ENCODE measurements at places on chromosomes 1 and 21.

DNA sequence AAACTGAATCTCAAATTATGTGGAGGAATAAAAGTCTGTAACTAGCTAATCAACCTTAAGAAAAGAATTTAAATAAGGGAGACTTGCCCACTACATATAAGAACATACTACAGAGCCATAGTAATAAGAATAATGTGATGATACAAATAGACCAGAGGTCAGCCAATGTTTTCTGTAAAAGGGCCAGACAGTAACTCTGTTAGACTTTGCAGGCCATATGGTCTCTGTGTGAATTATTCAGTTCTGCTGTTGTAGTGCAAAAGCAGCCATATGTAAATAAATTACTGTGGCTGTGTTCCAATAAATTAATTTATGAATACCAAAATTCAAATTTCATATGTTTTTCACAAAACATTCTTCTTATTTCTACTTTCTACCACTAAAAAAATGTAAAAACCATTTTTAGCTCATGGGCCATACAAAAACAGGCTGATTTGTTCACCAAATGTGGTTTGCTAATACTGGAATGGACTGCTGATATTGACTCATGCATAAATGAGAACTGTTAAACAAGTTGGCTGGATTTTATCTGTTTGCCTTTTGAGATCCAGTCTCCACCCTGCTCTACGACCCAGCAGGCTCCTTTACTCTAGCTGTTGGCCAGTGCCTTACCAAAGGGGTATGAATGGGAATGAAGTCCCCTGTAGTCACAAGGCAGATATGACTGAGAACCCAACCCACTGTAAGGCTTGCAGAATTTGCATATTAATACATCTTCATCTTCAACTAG is 98.2 kb upstream of the ZNHIT6 start:
- DNase-seq = no peak
- H3K36me3 ChIP-seq = no peaks in the 10 kb centered on the region
- H3K4me1 ChIP-seq = no peaks in the 10 kb centered on the region

- H3K36me3 ChIP-seq = no peaks in the 10 kb centered on the region
- no peak overlapping the region for H3K4me3 ChIP-seq
- no peak overlapping the region for H3K27ac ChIP-seq
- peaks cover 9% of the 10 kb centered on the region for H3K27me3 ChIP-seq
- H3K4me1 ChIP-seq = peaks cover 10% of the 10 kb centered on the region
Observed at GRCh38 chr1:228691926-228692325, 43.4 kb upstream of the RHOU start.

- H3K4me3 ChIP-seq = no peak overlapping the region
- H3K36me3 ChIP-seq = no peaks in the 10 kb centered on the region
- no peak for DNase-seq
- H3K4me1 ChIP-seq = no peaks in the 10 kb centered on the region
Observed at GRCh38 chr1:79792219-79792930, 785.8 kb upstream of the ADGRL4 start.

DNA sequence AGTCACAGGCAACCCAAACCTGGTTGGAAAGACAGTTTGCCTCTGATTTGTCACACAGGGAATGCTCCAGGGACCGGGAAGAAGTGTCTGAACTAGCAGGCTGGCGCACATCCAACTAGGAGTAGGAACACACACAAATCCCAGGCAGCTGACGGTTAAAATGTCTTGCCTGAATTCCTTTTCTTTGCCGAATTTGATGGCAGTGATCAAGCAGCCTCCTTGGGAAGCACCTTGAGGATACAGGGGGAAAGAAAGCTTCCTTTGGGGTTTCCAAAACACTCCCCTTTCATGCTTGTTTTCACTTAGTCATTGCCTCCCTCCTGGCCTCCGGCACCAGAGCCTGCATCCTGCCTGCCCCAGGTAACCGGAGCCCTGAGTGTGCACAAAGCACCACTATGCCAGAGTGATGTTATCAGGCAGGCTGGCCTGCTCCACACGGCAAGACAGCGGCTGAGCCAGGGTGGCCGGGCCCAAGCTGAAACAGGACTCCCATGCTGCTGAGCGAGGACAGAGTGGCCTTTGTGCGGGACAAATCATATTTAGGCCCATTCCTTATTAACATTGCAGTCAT is 193.8 kb downstream of the LMX1A start:
- no peaks in the 10 kb centered on the region for H3K36me3 ChIP-seq
- peaks cover 4% of the 10 kb centered on the region for H3K27me3 ChIP-seq
- H3K4me1 ChIP-seq = no peaks in the 10 kb centered on the region

DNA sequence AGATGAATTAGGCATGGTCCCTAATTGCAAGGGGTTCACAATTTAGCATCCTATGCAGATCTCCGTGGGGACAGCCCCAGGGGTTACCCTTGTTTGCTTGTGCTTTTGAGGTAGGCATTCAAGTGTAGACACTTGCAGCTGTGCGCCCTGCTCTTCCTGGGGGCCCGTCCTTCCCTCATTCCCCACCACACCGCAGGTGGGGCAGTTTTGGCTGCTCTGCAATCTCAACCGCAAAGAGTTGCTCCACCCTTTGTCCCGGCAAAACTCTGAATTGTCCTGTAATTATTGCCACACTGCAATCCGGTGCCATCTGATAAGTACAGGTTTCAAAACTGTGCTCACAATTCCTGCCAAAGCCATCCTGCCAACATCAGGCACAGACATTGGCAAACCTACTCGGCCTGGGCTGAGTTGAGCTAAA is 65.4 kb upstream of the LYST start:
- no peaks in the 10 kb centered on the region for H3K36me3 ChIP-seq
- H3K4me3 ChIP-seq = no peak overlapping the region
- no peak overlapping the region for H3K27ac ChIP-seq
- H3K4me1 ChIP-seq = peaks cover 21% of the 10 kb centered on the region
- peak; percentile 26 for DNase-seq

DNA sequence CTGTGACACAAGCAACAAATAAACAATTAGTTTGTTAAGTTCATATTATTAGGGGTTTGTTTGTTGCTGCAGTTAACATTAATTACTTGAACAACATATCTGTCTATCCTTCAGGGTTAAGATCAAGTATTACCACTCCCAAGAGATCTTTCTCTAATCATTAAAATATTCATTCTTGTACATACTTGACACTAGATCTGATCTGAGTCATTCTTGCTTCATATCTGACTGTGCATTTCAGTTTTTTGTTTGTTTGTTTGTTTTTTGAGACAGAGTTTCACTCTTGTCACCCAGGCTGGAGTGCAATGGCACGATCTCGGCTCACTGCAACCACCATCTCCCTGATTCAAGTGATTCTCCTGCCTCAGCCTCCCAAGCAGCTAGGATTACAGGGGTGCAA is 613.3 kb upstream of the PLXNA2 start:
- H3K4me1 ChIP-seq = no peaks in the 10 kb centered on the region
- no peak for DNase-seq

DNA sequence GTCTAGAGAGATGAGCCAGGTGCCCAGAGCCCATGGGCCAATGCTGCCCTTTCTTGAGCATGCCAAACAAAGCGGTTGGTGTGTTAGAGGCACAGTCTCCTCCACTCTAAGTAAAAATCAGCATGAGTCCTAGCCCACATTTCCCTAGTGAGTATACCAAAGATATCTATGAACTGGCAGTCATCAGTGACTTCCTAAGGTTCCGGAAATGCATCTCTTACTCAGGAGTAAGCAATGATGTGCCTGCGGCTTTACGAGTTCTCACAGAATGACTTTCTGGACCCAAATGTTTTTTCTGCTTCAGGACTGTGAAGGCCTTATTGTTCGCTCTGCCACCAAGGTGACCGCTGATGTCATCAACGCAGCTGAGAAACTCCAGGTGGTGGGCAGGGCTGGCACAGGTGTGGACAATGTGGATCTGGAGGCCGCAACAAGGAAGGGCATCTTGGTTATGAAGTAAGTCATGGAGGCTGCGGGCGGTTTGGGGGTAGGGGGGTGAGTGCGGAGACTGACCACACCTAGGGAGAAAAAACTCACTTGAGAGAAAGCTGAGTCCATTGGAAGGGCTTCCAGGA is 9.2 kb downstream of the PHGDH start:
- H3K4me1 ChIP-seq = peaks cover 13% of the 10 kb centered on the region
- no peaks in the 10 kb centered on the region for H3K27me3 ChIP-seq
- peaks cover 57% of the 10 kb centered on the region for H3K36me3 ChIP-seq

- H3K27ac ChIP-seq = no peak overlapping the region
- H3K36me3 ChIP-seq = no peaks in the 10 kb centered on the region
- peaks cover 6% of the 10 kb centered on the region for H3K27me3 ChIP-seq
- no peak overlapping the region for H3K4me3 ChIP-seq
- H3K4me1 ChIP-seq = no peaks in the 10 kb centered on the region
Observed at GRCh38 chr1:208413006-208413405, 168.8 kb upstream of the PLXNA2 start.

DNA sequence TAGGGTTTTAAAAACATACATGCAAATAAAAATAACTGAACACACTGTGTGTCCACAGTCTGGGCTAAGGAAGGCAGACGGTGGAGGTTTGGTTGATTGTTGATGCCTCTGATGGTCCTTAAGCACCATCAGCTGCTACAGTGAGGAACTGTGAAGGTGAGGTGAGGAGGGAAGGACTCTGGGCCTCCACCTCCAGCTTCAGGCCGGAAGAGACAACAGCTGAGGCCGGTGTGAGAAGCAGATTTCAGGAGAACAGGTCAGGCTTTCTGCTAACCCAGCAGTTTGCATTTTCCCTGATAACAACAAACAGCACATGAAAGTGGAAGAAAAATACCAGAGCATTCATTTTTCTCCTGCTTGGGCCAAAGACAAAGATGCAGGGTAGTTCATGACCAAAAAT is 189.9 kb upstream of the AJAP1 start:
- H3K27ac ChIP-seq = no peak overlapping the region
- no peak for DNase-seq
- H3K36me3 ChIP-seq = no peaks in the 10 kb centered on the region
- H3K4me1 ChIP-seq = no peaks in the 10 kb centered on the region
- peaks cover 4% of the 10 kb centered on the region for H3K27me3 ChIP-seq
- H3K4me3 ChIP-seq = no peak overlapping the region

DNA sequence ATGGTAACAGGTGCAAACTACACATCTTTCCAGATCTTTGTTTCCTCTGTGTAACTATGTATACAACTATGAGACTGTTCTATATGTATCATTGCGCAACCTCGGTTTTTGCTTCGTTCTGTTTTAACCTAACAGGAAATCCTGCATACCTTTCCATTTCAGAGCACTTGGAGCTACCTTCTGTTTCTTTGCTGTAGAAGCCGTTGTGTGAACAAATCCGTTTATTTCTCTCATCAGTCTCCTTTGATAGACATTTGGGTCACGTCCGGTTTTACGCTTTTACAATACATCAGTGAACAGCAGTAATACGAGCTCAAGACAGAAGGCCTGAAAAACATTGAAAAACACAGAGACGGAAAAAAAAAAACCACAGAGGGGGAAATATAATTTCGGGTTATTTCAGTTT is 10.5 kb downstream of the ATP5IF1 start:
- H3K27ac ChIP-seq = peak overlapping the region; percentile 97
- H3K27me3 ChIP-seq = no peaks in the 10 kb centered on the region
- H3K4me1 ChIP-seq = peaks cover 58% of the 10 kb centered on the region
- H3K4me3 ChIP-seq = peak overlapping the region; percentile 83
- H3K36me3 ChIP-seq = no peaks in the 10 kb centered on the region

DNA sequence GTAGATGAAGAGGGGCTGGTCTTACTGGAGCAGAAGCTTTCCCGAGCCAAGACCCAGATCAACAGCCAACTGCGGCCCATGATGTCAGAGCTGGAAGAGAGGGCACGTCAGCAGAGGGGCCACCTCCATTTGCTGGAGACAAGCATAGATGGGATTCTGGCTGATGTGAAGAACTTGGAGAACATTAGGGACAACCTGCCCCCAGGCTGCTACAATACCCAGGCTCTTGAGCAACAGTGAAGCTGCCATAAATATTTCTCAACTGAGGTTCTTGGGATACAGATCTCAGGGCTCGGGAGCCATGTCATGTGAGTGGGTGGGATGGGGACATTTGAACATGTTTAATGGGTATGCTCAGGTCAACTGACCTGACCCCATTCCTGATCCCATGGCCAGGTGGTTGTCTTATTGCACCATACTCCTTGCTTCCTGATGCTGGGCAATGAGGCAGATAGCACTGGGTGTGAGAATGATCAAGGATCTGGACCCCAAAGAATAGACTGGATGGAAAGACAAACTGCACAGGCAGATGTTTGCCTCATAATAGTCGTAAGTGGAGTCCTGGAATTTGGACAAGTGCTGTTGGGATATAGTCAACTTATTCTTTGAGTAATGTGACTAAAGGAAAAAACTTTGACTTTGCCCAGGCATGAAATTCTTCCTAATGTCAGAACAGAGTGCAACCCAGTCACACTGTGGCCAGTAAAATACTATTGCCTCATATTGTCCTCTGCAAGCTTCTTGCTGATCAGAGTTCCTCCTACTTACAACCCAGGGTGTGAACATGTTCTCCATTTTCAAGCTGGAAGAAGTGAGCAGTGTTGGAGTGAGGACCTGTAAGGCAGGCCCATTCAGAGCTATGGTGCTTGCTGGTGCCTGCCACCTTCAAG is 57.3 kb downstream of the LAMC2 start:
- H3K27ac ChIP-seq = no peak overlapping the region
- H3K27me3 ChIP-seq = peaks cover 8% of the 10 kb centered on the region
- H3K36me3 ChIP-seq = no peaks in the 10 kb centered on the region
- H3K4me1 ChIP-seq = no peaks in the 10 kb centered on the region

DNA sequence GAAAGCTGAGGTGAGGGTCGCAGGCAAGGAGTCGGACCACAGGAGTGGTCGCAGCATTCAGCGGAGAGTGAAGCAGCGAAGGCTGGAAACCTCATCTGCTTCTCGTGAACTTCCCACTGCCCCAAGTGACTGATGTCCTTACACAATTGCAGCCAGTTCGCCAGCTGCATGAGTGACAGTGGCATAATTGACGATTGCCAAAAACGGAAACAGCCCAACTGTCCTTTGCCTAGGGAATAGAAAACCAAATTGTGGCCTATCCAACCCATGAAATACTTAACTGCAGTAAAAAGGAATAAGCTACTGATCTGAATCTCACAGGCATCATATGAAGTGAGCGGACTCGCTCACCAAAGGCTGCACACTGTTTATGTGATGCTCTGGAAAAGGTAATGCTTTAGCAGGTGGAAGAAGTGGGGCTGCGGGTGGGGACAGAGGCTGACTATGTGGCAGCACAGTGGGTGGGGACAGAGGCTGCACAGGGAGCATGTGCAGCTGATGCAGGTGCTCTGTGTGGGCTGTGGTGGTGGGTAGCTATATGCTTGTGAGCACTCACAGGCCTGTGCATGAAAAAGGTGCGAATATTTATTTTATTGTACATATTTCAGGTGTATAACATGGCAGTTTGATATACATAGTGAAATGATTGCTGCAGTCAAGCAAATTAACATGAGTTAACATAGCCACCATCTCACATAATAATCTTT is 4.2 kb upstream of the NLRP3 start:
- H3K36me3 ChIP-seq = no peaks in the 10 kb centered on the region
- no peak for DNase-seq
- no peaks in the 10 kb centered on the region for H3K27me3 ChIP-seq

DNA sequence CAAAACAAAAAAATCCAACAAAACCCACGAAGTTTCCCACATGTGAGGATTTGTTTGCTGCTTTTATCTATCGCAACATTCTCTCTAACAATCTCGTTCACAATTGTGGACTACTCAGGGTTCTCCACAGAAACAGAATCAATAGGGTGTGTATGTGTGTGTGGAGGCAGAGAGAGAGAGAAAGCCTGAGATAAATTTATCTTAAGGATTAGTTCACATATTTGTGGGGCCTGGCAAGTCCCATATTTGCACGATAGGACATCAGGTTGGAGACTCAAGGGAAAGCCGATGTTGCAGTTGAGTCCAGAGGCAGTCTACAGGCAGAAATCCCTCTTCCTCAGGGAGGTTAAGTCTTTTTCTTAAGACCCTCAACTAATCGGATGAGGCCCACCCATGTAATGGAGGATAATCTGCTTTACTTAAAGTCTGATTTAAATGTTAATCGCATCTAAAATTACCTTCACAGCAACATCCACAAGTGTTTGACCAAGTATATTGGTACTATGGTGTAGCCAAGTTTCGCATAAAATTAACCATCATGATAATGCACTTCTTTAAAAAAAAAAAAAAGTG is 31.7 kb downstream of the ADAMTS1 start:
- H3K27ac ChIP-seq = no peak overlapping the region
- H3K4me1 ChIP-seq = no peaks in the 10 kb centered on the region
- no peak for DNase-seq
- no peaks in the 10 kb centered on the region for H3K27me3 ChIP-seq
- H3K36me3 ChIP-seq = no peaks in the 10 kb centered on the region
- no peak overlapping the region for H3K4me3 ChIP-seq
